ENCODE measurements at places on chromosomes 2 and 18. TPM values are rescaled to one million over a fixed set of nuclear protein-coding genes. Genes with fewer than 3 reads are reported as not detected.

DNA sequence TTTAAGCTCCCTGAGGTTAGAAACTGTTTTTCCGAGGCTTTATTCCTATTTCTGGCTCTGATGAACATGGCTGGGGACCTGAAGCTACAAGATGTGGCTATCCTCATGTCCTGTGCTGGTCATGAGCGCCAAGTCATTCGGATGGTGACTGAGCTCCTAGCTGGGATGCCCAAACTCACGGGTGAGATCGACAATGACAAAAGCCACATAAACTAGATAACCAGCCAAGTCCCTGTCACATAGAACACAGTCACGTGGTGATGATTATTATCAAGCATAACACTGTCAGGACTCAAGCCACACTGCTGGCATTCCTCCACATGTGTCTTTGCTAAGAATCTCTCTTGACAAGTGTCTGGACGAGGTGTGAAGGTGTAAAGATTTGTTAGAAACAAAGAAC is 274.9 kb downstream of the CLIP4 start:
- DNase-seq: no peak

DNA sequence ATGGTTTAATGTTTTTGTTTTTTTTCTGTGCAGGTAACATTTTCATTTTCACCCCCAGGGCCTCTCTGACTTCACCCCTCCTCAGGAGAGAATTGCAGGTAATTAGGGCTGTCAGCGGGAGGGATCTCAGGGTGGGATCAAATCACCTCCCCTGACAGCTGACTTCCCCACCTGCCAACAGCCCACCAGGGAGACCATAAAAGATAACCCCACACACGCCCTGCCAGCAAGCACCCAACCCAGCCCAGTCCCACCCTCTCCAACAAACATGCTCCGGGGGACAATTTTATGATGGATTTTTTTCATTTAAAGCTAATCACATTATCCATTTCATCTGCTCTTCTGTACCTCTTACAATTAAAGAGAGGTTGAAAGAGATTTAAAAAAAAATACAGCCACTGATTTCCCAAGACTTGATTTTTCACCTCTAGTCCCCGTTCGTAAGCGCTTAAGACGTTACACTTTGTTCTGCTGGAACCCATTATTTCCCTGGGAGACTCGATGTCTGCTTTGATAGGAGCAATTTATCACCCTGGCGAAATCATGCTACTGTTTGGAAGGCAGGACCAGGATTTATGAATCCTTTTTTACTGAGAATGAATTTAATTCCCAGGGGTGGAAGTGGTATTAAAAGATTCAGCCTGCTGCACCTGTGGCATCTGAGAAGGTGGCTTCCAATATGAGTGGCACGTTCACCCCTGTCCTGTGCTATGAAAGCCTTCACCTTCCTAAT is 232.9 kb upstream of the ID2 start:
- no peak for DNase-seq

DNA sequence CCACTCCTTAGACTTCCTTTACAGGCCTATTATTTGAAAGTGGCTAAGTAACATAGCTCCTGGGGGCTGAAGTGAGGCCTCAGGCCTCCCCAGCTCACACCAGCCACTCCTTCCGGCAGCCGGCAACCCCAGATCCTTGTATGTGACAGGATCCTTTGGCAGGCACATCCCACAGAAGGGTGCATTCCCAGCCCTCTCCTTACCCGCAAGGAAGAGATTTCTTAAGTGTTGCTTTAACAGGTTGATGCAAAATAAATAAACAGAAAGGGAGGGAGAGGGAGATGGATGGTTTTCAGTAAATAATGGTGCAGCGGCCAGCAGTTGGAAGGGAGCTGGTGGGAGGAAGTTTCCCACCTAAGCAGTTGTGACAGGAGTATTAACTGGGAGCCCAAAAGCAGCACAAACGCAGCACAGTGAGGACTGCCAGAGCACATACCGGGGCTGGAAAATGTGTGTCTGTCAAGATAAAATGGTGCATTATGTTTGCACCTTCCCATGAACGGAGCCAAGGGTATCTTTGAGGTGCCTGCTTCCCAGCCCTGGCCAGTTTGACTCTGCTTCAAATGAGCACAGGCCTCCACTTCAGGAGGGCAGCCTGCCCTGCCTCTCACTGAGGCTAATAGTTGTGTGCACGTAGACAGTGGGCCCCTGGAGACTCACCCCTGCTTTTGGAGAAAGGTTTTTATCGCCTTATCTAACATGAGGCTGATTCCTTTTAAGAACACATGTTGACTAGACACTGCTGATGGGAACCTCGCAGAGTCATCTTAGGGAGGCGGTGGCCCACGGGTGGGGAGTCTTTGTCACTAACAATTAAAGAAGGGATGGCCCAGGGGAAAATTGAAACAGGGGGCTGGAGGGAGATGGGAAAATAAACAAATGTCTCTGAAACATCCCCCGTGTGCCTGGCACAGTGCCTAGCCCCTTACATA is 32.8 kb downstream of the NRP2 start:
- DNase-seq: no peak

DNA sequence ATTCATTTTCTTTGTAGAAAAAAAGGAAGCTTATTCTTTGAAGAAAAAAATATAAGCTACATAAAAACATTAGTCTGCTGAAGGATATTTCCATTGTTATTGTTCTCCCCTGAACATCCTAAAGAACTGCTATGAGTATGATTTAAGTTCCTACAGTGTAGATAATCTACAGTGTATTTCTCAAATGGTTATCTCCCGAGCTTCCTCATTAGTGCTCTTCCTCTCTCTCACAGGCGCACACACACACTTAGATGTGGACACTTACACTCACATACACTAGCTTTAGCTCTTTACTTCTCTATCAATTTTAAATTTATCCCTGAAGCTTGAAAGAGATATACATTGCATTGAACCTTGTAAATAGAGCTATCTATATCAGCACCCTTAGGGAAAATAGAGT is 681.0 kb downstream of the KCNJ3 start:
- DNase-seq: no peak

GRCh38 chr18:31206787-31207381 is 44.2 kb upstream of the DSC1 start:
- no peak for DNase-seq

GRCh38 chr2:3588084-3588483 is 6.8 kb upstream of the COLEC11 start:
- no peak for DNase-seq

DNA sequence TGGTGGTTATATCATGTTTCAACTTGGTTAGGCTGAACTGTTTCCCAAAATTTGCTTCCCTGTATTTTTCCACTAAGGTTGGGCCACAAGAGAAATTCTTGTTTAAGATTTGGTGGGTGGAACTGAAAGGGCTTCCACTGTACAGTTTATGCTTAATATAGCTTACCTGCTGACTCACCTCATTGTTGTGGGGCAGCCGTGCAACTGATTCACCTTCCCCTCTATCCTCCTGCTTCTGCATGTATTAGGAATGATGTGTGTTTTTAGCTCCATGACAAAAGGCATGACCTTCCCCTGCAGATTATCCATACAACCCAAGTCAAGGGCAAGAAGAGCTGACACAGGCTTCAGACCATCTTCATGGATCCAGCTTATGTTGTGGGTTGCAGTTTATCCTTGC is 98.4 kb upstream of the GULP1 start:
- DNase-seq: no peak

Gene UGT1A6
- polyA plus RNA-seq: 4.5 TPM

Gene ARHGEF4
- 6.2 TPM for polyA plus RNA-seq

- DNase-seq: no peak
These were observed 204.4 kb downstream of the SRBD1 start for GRCh38 chr2:45406621-45407020.

Gene STK11IP
- 19.4 TPM for polyA plus RNA-seq

DNA sequence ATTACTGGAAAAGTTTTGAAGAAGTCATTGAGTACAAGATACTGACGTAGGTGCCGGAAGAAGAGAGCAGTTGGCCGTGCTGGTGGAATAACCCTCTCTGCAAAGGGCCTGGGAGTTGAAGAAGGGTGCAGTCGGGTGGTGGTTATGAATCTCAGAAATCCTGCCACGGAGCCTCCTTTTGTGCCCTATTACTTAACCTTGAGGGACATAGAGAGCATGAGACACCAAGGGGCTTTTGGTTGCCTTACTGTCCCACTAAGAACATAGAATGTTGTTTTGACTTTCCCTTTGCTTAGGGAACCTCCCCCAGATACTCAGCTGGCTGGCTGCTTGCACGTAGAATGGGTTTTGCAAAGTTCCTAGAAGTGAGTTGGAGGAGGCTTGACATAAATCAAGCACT is 1.3 kb upstream of the CD28 start:
- no peak for DNase-seq

GRCh38 chr2:135311268-135311667 is 219.8 kb downstream of the ZRANB3 start:
- DNase-seq: no peak

Gene DSG1
- 0.07 TPM for polyA plus RNA-seq

DNA sequence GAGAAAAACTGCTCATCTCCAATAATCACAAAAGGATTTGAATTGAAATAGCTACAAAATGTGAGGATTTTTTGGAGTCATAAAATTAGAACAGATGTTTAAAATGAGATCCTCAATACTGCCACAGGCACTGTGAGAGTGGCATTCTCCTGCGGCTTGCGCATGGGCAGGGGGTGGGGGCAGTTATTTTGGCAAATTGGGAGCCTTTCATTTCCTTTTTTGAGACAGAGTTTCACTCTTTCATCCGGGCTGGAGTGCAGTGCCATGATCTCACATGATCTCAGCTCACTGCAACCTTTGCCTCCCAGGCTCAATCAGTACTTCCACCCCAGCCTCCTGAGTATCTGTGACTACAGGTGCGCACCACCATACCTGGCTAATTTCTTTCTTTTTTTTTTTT is 42.4 kb downstream of the POMC start:
- DNase-seq: no peak

Gene MPV17
- polyA plus RNA-seq: 77.1 TPM

Gene DYNAP
- polyA plus RNA-seq: not detected

- no peak for DNase-seq
These were observed 13.1 kb downstream of the PTPRN start for GRCh38 chr2:219296142-219296541.

Gene LINC00305
- 3.4 TPM for polyA plus RNA-seq

- DNase-seq: no peak
These were observed 508.7 kb downstream of the LRRTM4 start for GRCh38 chr2:77013457-77013856.

DNA sequence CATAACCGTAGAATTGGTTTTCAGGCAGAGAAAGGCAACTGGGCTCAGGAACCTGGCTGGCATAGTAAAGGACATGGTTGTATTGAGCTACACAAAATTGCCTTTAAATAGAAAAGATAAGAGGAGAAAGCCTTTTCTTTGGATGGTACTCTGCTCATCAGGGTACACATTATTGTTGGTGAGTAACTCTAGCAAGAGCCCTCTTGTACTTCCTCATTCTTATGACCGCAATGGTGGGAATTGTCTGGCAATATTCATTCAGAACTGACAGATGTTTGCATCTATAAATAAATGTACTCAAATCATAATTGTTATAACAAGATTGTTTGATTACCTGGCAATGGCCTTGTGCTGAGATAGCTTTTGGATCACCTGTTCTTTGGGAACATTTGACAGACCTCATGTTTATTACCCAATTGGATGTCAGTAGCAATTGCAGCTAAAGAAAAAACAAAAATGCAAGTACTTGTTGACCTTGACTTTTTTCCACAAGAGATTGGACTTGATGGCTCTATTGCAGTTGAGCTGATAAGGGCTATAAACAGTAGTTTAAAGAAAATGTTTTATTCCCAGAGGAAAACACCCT is 43.9 kb downstream of the MEIS1 start:
- DNase-seq: no peak

Gene ZNF519
- polyA plus RNA-seq: 11.6 TPM

- DNase-seq: no peak
These were observed 68.3 kb downstream of the SPTBN1 start for GRCh38 chr2:54524226-54524991.

DNA sequence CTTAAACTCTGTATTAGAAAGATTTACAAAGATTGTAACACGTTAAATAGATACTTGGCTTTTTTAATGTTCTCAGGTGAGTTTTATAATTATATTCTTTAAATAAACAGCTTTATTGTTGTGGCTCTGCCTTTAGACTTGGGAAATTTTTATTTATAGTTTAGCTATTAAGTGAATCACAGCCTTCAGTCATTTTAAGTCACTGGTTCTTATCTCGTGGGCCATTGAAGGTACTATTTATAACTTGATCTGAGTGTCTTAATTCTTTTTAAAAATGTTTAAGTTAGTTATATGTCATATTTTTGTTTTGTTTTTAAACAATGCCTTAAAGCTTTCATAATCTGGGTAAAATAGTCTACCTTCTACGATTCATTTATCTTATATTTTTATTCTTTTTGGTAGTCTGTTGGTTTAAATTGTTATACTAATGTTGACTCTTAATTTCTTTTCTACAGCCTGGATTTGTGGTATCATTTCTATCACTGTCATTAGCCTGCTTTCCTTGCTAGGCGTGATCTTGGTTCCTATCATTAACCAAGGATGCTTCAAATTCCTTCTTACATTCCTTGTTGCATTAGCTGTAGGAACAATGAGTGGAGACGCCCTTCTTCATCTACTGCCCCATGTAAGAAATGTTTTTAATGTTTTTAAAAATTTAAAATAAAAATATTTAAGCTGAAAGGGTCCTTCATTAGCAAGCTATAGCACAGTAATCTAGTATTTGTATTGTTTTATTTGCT is 49.3 kb downstream of the SLC39A10 start:
- no peak for DNase-seq

GRCh38 chr18:61333271-61333745 is at the start of gene CDH20:
CDH20 (plus strand) TSS chr18:61333430.
- peak; percentile 32 for DNase-seq

GRCh38 chr2:119523952-119524694 is at the start of gene SCTR:
SCTR (minus strand) TSS chr2:119524483; CDS start chr2:119524226, 257 bp downstream.
- no peak for DNase-seq

GRCh38 chr18:79208906-79209305 is 139.7 kb downstream of the ATP9B start:
- DNase-seq: no peak

DNA sequence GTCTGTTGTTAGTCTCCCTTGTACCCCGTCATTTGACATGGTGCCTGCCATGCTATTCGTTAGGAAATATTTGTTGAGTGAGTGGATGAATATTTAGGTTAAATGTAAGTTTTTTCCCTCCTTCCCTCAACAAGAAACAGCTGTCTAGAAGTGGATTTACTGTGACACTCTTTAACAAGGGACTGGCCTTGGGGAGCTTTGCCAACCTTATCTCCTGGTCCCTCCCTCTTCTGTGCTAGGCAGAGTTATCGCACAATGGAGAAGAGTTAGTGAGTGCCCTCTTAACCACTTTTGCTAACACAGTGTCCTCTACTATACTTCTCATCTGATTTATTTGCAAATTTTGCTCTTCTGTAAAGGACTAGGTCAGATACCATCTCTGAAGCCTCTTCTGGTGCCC is 61.2 kb downstream of the DIS3L2 start:
- DNase-seq: no peak

DNA sequence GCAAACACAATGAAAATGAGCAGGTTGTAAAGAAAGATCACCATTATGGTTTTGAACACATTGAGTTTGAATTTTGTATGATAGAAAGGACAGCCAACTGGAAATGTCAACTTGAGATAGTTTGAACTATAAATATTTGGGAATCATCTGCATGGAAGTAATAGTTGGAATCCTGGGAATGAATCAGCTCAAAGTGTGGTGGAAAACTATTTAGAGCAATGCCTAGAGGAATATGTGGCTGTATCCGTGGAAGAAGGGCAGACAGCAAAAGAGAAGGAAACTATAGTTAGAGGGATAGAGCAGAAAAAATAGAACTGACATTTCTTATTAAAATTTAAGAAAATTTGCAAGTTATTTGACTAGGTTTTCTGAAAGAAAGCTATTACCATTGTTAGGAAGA is 112.5 kb upstream of the OTX1 start:
- no peak for DNase-seq

Gene DNAJC5G
- polyA plus RNA-seq: 0.76 TPM
